ENCODE measurements at places on chromosomes 4 and X.

- DNase-seq = peak; percentile 86
These were observed 24.4 kb upstream of the RP2 start for GRCh38 chrX:46812445-46812844.

- no peak for DNase-seq
These were observed 31.5 kb downstream of the GRK4 start for GRCh38 chr4:2994917-2995316.

DNA sequence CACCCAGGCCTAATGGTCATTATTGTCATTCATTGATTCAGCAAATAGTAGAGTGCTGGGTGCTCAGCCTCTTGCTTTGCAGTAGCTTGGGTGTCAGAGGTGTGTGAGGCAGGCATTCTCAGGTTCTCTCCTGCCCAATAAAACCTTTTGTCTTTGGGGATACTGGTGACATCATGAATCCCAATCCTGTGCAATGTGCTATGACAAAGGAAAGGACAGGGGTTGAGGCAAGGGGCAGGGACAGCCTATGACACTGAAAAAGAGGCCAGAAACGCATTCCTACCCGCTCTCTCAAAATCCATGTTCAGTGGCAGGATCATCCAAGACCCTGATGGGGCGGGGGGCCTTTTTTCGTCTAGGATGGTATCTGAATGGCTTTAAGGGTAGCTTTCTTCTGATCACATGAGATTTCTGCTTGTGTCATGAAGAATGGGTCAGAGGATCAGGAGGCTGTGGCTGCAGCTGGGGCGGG, 1.5 kb upstream of the FAM193A start:
- peak; percentile 14 for DNase-seq

- DNase-seq = no peak
These were observed 63.7 kb downstream of the RBPJ start for GRCh38 chr4:26384380-26385057.

GRCh38 chrX:41512394-41512793, 65.3 kb downstream of the NYX start:
- no peak for DNase-seq

GRCh38 chr4:48247878-48248558, 21.6 kb downstream of the TEC start:
- DNase-seq = no peak

- peak; percentile 55 for DNase-seq
These were observed 967.2 kb downstream of the RPA4 start for GRCh38 chrX:97850911-97851310.

GRCh38 chrX:4844376-4844775, 1130.9 kb upstream of the PRKX start:
- DNase-seq = peak; percentile 90

DNA sequence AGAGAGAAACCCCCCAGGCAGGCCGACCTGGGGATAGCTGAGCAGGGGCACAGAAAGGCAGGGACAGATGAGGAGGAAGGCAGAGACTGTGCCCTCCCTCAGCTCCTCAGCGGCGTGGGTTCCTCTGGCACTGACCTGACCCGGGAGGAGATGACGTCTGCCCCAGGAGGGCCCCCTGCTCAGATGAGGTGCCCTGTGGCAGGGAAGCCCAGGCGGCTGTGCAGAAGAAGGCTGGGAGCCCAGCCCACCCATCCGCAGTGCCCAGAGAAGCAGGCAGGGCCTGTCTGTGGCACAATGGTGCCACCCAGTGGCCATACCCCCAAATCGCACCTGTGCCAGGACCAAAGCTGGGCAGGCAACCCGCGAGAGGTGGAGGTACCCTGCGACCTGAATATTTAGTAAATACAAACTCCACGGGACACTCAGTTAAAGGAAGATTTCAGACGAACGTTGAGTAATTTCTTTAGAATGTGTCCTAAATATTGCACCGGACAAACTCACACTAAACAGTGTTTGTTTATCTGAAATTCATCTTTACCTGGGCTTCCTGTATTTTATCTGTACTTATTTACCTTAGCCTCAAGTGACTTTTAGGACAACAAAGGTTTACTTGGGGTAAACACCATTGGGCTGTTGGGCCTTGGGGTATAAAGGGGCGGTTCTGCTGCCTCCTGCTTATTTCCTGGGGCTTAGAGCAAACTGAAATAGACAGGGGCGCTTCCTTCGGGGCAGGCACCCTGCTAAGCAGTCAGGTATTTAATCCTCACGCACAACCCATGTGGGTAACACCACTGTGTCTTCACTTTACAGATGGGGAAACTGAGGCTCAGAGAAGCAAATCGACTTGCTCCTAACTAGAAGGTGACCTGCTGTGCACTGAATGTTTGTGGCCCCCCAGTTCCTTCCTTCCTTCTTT, 46.5 kb upstream of the HMX1 start:
- DNase-seq = peak; percentile 72

DNA sequence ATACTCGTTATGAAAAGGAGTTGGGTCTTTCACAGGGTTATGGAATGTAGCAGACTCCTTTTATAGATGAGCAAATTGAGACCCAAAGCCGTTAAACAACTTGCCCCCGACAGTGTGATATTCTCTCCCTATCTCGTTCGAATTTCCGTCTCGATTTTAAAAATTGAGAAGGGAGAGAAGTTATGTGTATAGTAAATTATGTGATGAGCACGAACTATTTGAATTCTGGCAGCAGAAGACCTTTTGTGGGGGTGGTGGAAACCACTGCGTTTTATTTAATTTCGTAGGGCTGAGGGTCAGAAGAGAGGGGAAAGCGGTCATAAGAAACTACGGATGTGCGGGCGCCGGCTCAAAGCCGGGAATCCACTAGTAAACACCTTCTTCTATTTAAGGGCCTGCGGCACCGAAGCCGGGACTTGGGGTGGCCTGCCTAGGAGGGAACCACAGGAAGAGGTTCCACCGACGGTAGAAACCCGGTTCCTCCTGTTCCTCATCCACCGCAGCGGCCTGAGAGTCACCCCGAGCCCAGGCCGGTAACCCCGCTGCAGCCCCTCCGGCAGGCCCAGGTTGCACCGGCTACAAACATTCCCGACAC, 1.5 kb upstream of the DDX3X start:
- no peak for DNase-seq

GRCh38 chr4:140691369-140691768, 64.8 kb downstream of the TBC1D9 start:
- DNase-seq = peak; percentile 26

DNA sequence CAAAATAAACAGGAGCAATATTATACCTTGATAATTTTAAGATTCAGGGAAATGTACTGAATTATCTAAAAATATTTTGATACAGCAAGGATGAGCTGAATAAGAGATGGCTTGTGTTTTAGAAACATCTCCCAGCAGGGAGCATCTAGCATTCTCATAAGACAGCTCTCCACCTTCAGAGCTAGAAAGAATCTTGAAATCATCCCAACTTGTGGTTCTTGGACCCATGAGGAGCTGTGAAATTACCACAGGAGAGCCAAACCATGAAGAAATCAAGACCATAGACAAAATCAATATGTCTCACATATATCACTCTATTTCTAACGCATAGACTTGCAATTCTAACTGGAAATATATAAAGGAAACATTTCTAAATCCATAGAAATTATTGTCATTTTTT, 210.6 kb upstream of the DKK2 start:
- DNase-seq = no peak

GRCh38 chr4:77481856-77482255, 123.8 kb upstream of the CXCL13 start:
- DNase-seq = no peak

GRCh38 chr4:184284336-184284690, 66.6 kb upstream of the ENPP6 start:
- DNase-seq = no peak

- no peak for DNase-seq
These were observed 241.7 kb upstream of the PSAPL1 start for GRCh38 chr4:7676398-7676922.

DNA sequence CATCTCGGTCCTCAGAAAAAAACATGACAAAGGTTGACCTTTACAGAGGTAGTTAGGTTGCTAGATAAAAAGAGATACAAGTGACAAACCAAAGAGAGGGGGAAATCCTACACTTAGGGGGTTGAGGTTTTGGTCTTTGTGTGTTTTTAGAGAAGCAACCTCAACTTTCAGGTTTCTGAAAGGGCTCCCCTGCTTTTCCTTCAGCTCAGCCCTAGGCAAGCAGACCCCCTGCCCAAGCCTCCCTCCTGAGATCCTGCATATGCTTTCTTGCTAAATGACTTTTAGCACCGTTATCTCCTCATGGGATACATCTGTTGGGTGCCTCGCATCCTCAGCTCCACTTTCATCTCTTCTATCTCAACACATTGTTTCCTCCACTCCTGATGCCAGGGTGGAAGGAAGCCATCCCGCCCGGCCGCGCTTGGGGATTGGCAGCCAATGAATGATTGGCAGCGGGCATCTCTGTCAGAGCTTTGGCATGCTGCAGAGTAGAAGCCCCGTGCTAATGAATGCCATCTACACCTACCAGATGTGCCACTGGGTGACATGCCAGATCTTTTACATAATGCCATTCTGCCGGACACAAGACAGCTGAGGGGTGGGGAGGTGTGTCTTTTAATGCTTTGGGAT, 15.0 kb upstream of the PRDM8 start:
- DNase-seq = no peak
